Right atrium auricular region (tissue), 2 donors: ENCODE measurements at places on chromosomes 1 and 21. TPM values are rescaled to one million over a fixed set of nuclear protein-coding genes. Genes with fewer than 3 reads are reported as not detected.

DNA sequence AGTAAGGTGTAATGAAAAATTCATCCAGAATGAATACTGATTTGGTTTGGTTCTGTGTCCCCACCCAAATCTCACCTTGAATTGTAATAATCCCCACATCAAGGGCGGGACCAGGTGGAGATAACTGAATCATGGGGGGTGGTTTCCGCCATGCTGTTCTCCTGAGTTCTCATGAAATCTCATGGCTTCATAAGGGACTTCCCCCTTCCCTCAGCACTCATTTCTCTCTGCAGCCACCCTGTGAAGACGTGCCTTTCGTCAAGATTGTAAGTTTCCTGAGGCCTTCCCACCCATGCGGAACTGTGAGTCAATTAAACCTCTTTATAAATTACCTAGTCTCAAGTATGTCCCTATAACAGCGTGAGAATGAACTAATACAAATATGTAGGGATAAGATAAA lies 5.5 kb upstream of the SYNJ1 start:
- peaks cover 4% of the 10 kb centered on the region for H3K4me1 ChIP-seq
- H3K27me3 ChIP-seq: no peaks in the 10 kb centered on the region
- peaks cover 25% of the 10 kb centered on the region for H3K36me3 ChIP-seq
- no peak for DNase-seq
- H3K4me3 ChIP-seq: no peak overlapping the region

- H3K4me3 ChIP-seq: no peak overlapping the region
- no peaks in the 10 kb centered on the region for H3K36me3 ChIP-seq
- no peaks in the 10 kb centered on the region for H3K27me3 ChIP-seq
- no peak for DNase-seq
- H3K4me1 ChIP-seq: no peaks in the 10 kb centered on the region
These were observed 132.4 kb upstream of the TIAM1 start for GRCh38 chr21:31476263-31477022.

DNA sequence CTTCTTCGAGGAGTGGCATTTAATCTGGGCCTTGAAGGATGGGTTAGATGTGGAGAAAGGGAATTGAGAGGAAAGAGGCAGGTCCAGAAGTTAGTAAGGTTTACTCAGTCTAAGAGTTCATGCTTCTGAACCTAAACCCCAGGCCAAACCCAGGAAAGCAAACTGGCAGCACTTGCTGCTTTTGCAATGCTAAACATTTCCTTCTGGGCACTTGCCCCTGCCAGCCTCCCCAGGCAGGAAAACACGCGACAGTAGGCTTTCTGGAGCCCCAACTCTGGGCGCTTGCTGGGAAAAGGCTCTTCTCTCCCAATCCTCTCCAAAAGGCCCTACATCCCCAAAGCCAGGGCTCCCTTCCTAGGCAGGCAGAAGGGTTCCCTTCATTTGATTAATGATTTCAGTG lies 2.5 kb downstream of the OLFML2B start:
- H3K4me3 ChIP-seq: no peak overlapping the region
- no peaks in the 10 kb centered on the region for H3K36me3 ChIP-seq
- peaks cover 46% of the 10 kb centered on the region for H3K4me1 ChIP-seq

GRCh38 chr21:38925478-38925877 lies 119.7 kb downstream of the ETS2 start:
- peak overlapping the region; percentile 70 for H3K27ac ChIP-seq
- no peaks in the 10 kb centered on the region for H3K27me3 ChIP-seq
- no peak for DNase-seq
- no peaks in the 10 kb centered on the region for H3K36me3 ChIP-seq
- H3K4me3 ChIP-seq: peak overlapping the region; percentile 33

DNA sequence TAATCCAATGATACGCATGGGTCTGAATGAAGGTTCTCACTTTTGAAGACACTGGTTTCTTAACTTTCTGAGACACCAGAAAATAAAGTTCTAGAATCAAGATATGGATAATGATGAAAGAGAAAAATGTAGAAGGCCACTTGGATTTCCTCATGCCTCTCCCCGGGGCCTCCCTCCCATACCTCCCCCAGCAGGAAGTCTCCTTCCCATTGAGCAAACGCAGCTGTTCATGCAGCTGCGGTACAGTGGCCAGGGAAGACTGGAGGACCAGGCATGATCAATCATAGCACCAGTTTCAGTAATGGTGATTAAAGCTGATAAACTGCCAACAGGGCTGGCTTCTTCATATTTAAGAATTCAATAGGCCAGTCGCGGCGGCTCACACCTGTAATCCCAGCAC lies 10.9 kb upstream of the UBR4 start:
- peaks cover 88% of the 10 kb centered on the region for H3K36me3 ChIP-seq
- peak overlapping the region; percentile 18 for H3K27ac ChIP-seq
- no peaks in the 10 kb centered on the region for H3K27me3 ChIP-seq
- no peak for DNase-seq

GRCh38 chr1:108747171-108747850 lies 837 bp downstream of the STXBP3 start:
- DNase-seq: peak; percentile 91
- H3K27me3 ChIP-seq: no peaks in the 10 kb centered on the region

SH2D2A gene
- 0.98 TPM for total RNA-seq

GRCh38 chr1:113073479-113073950 lies 517 bp downstream of the LRIG2 start:
- H3K27me3 ChIP-seq: no peaks in the 10 kb centered on the region
- H3K27ac ChIP-seq: peak overlapping the region; percentile 86
- peaks cover 8% of the 10 kb centered on the region for H3K36me3 ChIP-seq
- peaks cover 32% of the 10 kb centered on the region for H3K4me1 ChIP-seq
- DNase-seq: no peak

- H3K4me3 ChIP-seq: no peak overlapping the region
- no peak for DNase-seq
- H3K4me1 ChIP-seq: no peaks in the 10 kb centered on the region
- no peaks in the 10 kb centered on the region for H3K27me3 ChIP-seq
These were observed 5.7 kb upstream of the SVBP start for GRCh38 chr1:42822800-42823392.

KLHL17 gene
- 2.9 TPM for total RNA-seq

OR2T33 gene
- not detected for total RNA-seq

DNA sequence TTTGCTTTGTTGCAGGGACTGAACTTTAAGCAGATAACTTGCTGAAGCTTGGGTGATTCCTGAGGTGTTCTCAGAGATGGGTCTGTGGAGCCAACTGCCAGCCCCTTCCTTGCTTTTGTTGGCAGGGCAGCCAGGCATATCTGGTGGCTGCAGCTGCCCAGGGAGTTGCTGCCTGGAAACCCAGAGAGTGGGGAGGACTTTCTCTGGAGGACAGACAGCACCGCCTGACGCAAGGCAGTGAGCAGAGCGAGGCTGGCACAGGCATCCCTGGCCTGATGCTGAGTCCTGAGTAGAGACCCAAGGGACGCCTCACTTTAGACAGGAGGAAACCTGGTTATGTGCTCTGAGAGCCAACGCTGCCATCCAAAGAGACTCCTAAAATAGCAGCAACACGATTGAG lies 9.8 kb upstream of the OLFML2B start:
- no peak overlapping the region for H3K27ac ChIP-seq
- H3K4me3 ChIP-seq: no peak overlapping the region
- DNase-seq: no peak
- no peaks in the 10 kb centered on the region for H3K27me3 ChIP-seq
- H3K36me3 ChIP-seq: no peaks in the 10 kb centered on the region

KRTAP19-3 gene
- not detected for total RNA-seq

DNA sequence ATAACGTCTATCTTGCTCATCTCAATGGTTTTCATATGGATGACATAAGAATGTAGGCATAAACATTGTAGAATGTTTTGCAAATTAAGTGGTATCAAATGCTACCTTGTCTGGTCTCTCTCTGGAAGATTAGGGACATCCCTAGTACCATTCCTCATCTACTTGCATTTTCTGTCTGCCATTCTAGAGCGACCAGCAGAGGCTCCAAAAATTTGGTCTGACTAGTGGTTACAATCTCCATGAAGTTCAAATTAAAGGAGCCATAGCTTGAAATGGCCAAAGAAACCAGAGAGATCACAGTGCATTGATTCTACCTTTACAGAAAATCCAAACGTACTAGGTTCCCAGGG lies 1.1 kb downstream of the CD84 start:
- no peaks in the 10 kb centered on the region for H3K27me3 ChIP-seq
- H3K36me3 ChIP-seq: no peaks in the 10 kb centered on the region
- no peak for DNase-seq
- H3K4me1 ChIP-seq: no peaks in the 10 kb centered on the region
- no peak overlapping the region for H3K27ac ChIP-seq

DNA sequence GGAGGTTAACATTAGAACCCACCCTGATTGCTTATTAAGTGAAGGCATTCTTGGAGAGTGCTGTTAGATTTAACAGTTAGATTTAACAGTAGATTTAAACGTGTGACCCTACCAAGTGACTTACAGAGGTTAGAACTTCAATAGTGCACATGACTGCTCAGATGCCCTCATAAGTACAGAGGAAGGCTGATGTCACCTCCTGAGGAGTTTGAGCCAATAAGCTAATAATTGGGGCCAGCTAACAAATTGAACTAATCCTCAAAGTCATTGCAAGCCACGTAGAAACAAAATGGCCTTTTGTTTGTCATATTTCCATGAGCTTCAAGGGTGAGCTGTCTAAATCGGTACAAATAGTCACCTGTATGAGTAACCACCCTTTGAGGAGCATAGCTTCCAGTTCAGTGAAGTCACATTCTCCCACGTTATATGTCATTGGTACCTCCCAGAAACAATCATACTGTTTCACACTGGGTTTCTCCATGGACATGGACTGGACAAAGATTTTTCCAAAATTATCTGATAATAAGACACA lies 11.7 kb downstream of the AVPR1B start:
- DNase-seq: no peak
- no peaks in the 10 kb centered on the region for H3K27me3 ChIP-seq
- H3K27ac ChIP-seq: no peak overlapping the region

GRCh38 chr1:77642196-77642595 lies 40.3 kb downstream of the ZZZ3 start:
- no peak overlapping the region for H3K27ac ChIP-seq
- no peak for DNase-seq
- H3K27me3 ChIP-seq: no peaks in the 10 kb centered on the region
- H3K4me1 ChIP-seq: no peaks in the 10 kb centered on the region
- no peak overlapping the region for H3K4me3 ChIP-seq

GRCh38 chr1:205658943-205659581 lies 21.2 kb downstream of the SLC45A3 start:
- H3K27me3 ChIP-seq: no peaks in the 10 kb centered on the region
- H3K36me3 ChIP-seq: no peaks in the 10 kb centered on the region
- peak; percentile 75 for DNase-seq
- H3K27ac ChIP-seq: no peak overlapping the region
- no peak overlapping the region for H3K4me3 ChIP-seq

DNA sequence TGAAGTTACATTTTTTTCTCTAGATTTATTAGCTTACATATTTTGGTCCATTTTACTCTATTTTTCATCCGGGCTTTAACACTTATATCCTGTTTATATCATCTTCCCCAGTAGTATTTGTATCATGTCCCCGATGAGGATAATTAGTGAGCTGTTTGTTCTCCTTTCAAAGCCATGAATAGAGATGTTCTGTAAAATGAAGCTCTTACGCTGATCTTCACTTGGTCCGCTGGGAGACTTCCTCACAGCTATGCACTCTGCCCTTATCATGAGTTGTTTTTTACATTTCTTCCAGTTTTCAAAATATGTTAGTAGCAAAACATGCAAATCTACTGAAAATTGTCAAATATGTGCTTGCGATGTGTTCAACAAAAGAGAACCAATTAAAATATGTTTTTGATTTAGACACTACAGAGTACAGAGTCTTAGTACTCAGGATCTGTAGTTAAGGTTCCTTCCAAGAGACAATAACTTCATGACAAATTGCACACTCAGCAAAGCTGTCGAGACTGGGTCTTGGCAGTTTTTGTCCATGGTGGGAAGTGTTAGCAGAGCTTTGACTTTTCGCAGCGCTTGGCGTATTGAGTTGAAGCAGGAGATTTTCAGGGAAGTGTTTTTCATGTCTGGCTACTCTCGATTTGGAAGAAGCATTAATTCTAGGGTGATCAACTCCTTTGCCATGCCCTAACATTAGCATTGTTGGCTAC lies 292.0 kb upstream of the ADAMTS5 start:
- H3K36me3 ChIP-seq: no peaks in the 10 kb centered on the region
- no peak overlapping the region for H3K27ac ChIP-seq
- no peaks in the 10 kb centered on the region for H3K4me1 ChIP-seq
- no peaks in the 10 kb centered on the region for H3K27me3 ChIP-seq
- no peak for DNase-seq

DNA sequence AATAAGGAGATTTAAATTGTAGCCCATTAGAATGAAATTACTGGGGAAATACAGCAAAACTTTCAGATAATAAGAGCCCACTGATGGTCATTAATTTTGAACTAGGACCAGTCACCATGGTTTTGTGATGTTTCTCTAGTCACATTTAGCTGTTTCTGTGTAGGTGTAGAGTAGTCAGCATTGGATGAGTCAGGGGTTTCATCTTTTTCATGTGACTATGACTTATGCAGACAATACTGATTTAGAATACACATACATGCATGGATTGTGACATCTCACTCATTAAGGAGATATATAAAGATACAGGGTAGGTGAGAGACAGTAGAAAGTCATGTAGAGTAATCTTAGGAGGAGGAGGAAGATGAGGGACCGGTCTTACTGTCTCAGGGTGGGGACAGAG lies 1192.7 kb downstream of the KCNT2 start:
- H3K4me1 ChIP-seq: no peaks in the 10 kb centered on the region
- no peak for DNase-seq
- no peak overlapping the region for H3K4me3 ChIP-seq
- no peaks in the 10 kb centered on the region for H3K36me3 ChIP-seq
- no peak overlapping the region for H3K27ac ChIP-seq
- H3K27me3 ChIP-seq: no peaks in the 10 kb centered on the region

DNA sequence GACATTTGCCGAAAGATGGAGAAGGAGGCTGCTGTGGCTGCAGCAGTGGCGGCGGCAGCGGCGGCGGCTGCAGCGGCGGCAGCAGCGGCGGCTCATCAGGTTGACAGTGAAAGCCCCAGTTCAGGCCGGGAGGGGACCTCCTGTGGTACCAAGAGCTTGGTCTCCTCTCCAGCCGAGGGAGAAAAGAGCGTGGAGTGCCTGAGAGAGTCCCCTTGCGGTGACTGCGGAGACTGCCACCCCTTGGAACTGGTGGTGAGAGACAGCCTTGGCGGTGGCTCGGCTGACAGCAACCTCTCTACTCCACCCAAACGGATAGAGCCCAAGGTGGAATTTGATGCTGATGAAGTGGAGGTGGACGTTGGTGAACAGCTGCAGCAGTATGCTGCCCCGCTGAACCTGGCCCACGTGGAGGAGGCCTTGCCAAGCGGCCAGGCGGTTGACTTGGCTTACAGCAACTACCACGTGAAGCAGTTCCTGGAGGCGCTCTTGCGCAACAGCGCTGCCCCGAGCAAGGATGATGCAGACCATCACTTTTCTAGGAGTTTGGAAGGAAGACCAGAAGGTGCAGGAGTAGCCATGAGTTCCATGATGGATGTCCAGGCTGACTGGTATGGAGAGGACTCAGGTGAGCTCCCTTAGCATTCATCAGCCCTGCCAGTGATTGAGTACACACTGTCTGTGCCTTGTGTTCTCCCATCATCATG lies 6.3 kb downstream of the ZBTB8B start:
- no peak overlapping the region for H3K27ac ChIP-seq
- H3K36me3 ChIP-seq: no peaks in the 10 kb centered on the region
- no peak for DNase-seq
- H3K27me3 ChIP-seq: peaks cover 3% of the 10 kb centered on the region
- no peaks in the 10 kb centered on the region for H3K4me1 ChIP-seq

BLACAT1 gene
- 0.26 TPM for total RNA-seq

DCAF6 gene
- 126 TPM for total RNA-seq

- no peaks in the 10 kb centered on the region for H3K27me3 ChIP-seq
- no peak overlapping the region for H3K4me3 ChIP-seq
- no peak for DNase-seq
- no peaks in the 10 kb centered on the region for H3K36me3 ChIP-seq
- no peaks in the 10 kb centered on the region for H3K4me1 ChIP-seq
- H3K27ac ChIP-seq: no peak overlapping the region
These were observed 213.2 kb upstream of the JUN start for GRCh38 chr1:58997060-58997411.
